ENCODE measurements at places on chromosomes 5 and 9.

DNA sequence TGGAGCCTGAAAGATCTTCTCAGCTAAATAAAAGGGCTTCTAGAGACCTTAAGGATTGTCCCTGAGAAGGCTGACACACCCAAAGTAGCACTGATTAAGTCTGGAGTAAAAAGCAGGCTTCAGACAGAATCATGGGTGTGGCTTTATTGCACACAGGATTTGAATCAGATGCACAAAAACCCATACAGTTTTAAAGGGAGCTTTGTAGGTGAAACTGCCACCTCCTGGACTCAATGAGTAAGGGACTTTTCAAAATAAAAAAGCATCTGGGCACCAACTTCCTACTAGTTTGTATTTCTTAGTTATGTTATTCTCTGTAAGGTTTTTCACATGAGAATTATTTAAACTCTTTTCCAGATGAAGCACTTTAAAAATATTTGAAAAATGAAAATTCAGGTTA, 129.4 kb downstream of the EDIL3 start:
- no peak for DNase-seq

- no peak for DNase-seq
These were observed 444 bp upstream of the ZNF354A start for GRCh38 chr5:178730940-178731265.

GRCh38 chr5:170546282-170546681, 42.5 kb downstream of the KCNIP1 start:
- peak; percentile 3 for DNase-seq

GRCh38 chr5:90402521-90403255, 6.9 kb downstream of the CETN3 start:
- no peak for DNase-seq

- no peak for DNase-seq
These were observed 209.0 kb downstream of the CWC27 start for GRCh38 chr5:64977779-64978178.

DNA sequence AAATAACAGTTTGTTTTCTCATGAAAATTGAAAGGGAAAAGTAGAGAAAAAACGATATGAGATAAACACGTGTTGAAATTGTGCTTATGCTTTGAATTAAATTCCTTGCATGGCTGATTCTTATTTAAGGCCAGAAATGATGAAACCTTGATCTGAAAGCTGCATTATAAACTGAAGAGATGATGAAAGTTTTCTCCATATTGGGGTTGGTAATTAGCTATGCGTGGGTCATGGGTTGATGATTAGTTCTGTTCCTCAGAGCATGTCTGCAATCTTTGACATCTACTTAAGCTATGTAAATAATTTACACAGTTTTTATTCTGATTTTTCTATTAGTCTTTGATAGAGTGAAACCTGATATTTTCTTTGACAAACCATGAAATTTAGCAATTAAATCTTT, 264.1 kb downstream of the CD180 start:
- DNase-seq: no peak

DNA sequence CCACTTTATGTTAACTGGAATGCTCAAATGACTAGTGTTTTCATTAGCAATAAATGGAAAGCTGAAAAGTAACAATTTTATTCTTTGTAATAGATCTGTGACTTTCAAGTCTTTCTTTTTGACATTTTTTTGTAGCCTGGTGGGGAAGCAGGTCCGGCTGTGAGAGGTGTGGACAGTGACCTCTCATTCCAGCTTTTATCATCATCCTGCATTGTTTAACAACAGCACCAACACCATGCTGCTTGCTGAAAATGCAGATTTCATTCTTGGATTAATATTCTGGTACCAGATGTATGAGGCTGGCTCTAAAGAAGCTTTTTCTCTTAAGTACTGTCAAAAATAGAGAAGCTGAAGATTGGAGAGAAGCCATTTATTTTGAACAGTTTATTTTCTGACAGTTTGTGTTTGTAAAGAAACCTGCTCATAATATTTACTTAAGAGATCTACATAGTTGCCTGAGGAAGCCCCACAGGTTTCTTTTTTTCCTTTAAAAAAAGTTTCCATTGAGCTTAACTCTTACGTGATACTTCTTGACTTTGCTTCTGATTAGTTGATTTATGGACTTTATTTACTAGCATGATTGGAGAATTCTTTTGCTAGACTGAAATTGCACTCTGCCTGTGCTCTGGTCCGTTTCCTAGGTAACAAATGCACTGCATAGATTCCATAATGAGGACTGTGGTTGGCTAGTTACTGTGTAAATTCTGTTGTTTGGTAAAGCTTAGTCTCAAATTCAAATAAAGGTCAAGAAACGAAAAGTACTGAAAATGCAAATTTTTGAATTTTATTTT, 3.4 kb downstream of the KIAA1958 start:
- no peak for DNase-seq

- DNase-seq: no peak
These were observed 25.5 kb downstream of the EGR1 start for GRCh38 chr5:138490648-138491283.

GRCh38 chr5:25481463-25481862, 836.7 kb upstream of the CDH10 start:
- DNase-seq: no peak

DNA sequence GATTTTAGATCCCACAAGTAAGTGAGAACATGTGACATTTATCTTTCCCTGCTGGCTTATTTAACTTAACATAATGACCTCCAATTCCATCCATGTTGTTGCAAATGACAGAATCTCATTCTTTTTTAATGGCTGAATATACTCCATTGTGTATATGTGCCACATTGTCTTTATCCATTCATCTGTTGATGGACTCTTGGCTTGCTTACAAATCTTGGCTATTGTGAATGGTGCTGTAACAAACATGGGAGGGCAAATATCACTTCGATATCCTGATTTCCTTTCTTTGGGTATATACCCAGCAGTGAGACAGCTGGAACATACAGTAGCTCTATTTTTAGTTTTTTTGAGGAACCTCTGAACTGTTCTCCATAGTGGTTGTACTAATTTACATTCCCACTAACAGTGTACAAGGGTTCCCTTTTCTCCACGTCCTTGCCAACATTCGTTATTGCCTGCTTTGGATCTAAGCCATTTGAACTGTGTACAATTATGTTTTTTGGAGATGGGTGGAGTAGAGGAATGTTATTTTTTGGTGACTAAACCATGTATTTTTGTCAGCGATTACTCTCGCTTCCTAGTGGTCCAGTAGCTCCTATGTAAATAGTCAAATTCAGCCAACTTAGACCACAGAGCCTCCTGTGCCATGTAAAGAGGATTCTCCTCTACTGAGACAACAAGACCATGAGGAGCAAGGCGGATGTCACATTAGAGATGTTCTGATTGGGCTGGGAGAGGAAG, 60.6 kb downstream of the TNFSF15 start:
- DNase-seq: no peak

- DNase-seq: no peak
These were observed 60.8 kb upstream of the KLF9 start for GRCh38 chr9:70475211-70475610.

- DNase-seq: no peak
These were observed 73.0 kb downstream of the SLC12A2 start for GRCh38 chr5:128156521-128156920.

GRCh38 chr5:87582149-87582548, 169.4 kb upstream of the CCNH start:
- no peak for DNase-seq

- DNase-seq: no peak
These were observed 714.6 kb upstream of the GRAMD2B start for GRCh38 chr5:125708583-125708982.

DNA sequence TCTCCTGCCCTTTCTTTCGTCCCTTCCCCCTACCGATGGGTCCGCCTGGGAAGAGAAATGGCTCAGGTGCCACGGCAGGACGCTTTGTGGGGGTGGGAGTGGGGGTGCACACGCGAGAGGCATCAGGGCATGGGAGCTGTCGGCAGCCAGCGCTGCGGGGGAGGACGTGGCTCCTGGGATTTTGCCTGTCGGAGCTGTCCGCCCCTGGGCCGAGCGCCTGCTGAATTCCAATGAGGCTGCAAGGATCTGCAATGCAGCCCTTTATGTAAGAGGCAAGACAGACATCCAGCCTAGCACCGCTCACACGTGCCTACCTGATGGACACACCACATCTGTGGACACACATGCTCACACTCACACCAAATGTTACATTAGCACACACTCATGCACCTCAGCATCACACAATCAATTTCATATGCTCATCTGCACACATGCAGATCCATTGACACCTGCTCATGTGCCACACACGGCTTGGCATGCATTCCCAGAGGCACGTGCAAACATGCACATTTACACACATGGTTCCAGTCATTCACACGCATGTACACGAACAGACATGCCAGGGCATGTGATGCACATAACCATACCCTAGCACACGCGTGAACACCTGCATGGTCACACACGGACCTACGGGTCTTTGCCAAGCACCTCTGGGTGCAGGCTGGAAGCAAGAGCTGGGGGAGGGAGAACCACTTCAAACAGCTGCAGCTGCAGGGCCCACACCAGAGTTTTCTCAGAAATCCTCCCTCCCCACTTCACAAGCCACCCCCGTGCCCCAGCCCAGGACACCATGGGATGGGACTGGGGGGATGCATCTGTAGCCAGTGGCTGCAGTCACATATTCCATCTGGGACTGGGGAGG, 1.4 kb downstream of the GRIN1 start:
- no peak for DNase-seq

DNA sequence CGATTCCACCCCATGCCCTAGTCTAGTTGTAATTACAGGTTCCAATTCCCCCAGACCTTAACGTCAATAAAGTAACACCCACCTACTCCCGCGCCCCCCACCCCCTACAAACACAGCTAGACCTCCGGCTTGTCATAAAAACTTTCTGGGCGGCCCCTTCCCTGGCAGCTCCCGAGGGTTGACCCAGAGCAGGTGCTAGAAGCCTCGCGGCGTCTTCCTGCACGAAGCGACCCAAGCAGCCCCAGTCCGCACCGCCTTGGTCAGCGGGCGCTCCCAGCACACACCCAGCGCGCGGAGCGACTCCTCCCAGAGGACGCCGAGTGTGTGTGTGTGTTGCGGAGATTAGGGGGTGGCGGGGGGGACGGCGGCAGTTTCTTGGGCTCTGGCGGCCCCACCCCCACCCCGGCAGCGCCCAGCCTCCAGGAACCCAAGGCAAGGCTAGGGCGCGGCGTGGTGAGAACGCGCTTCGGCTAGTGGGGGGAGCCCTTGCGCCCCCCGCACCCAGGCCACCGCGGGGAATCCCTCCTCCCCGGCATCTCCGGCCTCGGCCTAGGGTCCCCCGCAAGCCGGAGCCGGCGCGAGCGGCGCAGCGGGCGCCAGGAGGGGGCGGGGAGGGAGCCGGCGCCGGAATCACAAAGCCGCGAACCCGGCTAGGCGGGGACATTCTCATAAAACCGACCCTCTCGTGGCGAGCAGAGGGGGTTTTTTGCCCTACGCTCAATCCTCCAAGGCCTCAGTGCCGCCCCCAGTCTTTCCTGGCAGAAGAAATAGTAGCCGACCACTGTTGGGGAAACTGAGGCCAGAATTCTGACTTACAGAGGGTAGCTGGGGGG, 2.2 kb downstream of the PCDH1 start:
- DNase-seq: no peak

GRCh38 chr9:19732441-19732951, 56.3 kb downstream of the SLC24A2 start:
- no peak for DNase-seq

DNA sequence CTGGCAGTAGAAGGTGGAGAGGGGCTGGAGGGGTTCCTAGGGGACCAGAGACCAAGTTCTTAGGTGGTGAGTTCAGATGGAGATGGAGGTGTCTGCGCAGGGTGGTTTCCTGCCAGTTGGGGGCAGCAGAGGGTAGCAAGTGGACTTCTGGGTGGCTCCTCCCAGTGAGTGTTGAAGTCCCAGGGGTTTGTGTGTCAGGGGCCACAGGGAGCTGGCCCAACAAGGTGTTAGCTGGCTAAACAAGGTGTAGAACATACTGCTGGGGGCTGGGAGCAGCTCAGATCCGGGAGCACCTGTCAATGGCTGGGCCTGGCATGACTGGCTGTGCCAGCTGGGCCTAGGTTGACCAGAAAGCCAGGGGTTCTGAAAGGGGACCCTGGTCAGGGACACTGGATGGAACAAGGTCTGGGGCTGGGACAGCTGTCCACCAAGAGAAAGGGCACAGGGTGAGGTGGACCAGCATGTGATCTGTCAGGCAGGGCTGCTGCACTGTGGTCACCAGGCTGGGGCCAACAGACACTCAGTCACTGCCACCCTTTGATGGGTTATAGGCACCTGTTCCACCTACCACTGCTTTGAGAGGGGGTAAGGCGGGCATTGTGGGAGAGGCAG, 35.6 kb downstream of the DAB2IP start:
- DNase-seq: no peak

DNA sequence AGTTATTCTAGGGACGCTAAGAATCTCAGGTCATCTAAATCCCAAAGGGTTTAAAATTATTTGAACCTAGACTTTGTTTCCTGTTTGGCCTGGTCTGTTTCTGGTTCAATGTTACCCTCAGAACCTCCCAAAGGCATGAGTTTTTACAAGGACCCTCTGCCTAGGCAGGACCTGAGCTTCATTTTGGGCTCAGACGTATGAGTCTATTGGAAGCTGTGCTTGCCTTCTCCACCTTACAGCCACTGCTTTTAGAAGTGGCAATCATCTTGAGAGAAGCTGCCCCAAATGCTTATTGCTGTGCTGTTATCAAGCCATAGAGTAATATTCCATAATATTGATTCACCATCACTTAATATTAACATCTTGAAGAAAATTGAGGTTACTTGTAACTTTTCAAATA, 510.4 kb downstream of the TLE4 start:
- DNase-seq: no peak

DNA sequence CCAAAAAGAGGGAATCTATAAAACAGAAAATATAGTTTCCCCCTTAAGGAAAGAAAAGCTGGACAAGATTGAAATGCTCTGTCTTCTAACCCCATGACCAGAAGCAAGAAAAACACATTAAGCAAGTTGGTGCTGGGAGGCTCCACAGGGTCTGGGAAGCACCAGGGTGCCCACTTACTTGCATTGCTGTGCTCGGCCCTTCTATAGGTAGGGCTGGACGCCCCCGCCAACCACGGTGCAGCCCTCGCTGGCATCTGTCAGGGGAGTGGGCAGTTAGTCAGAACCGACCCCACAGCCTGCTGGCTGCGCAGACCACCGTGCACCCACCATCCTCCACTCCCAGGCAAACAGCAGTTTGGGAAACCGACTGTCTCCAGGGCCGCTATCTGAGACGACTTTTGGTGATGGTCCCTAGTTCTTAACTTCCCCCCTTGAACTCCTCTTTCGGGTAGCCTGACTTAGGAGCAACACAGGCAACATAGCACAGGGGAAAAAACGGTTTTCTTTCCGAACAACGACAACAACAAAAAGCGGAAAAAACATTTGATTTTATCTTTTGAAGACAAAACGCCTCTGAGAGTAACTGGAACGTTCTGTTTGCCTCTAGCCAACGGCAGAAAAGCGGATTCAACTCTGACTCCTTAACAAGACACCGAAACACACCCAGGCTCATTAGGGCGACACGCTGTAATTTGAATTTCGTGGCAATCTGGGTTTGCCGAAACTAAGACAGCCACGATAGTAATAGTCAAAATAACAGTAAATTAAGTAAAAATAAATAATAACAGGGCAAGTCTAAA, 3.9 kb downstream of the IRX2 start:
- no peak for DNase-seq

- no peak for DNase-seq
These were observed 95.4 kb upstream of the KLF4 start for GRCh38 chr9:107584944-107585343.

Data from NCI-H2171 (cell line).